ENCODE measurements at places on chromosomes 4 and X.

GRCh38 chr4:83022724-83023450 is 12.1 kb upstream of the COPS4 start:
- no peak for DNase-seq

DNA sequence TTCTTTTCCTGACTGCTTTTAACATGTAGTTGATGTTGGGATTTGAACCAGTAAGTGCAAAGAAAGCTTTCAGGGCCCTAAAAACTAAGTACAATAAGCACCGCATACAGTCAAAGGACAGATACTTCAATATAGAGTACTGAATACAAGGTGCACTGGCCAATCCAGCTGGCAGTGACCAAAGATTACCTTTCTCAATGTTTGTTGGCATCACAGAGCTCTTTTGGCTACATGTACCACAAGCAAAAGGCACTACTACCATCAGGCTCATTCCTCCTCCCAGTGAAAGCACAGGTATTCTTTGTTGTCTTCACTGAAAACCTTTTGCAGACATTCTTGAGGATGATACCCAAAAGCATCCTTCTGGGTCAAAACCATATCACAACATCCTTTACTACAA is 65.2 kb upstream of the ZCCHC13 start:
- no peak for DNase-seq

DNA sequence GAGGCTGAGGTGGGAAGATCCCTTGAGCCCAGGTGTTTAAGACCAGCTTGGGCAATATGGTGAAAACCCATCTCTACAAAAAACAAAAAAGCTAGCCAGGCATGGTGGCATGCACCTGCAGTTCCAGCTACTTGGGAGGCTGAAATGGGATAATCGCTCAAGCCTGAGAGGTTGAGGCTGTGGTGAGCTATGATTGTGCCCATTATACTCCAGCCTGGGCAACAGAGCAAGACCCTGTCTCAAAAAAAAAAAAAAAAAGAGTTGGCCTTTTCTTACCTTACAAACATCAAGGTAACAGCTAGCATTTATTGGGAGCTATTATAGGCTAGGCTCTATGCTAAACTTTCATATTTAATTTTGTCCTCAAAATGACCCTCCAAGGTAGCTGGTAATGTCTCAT is 43.4 kb downstream of the PTTG2 start:
- DNase-seq = no peak

DNA sequence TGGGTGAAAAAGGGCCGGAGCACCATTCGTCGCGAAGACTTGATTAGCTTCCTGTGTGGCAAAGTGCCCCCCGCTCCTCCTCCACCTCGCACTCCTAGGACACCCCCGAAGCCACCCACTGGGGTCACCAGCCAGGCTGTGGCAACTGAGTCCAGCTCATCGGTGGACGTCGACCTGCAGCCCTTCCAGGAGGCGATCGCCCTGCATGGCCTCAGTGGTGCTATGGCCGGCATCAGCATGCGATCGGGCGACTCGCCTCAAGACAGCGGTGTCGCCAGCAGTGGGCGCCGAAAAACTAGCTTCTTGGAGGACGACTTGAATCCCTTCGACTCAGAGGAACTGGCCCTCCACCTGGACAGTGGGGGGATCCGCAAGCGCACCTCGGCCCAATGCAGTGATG is 126.8 kb upstream of the CXorf66 start:
- DNase-seq = no peak

GRCh38 chrX:1582686-1583437 is 8.5 kb upstream of the AKAP17A start:
- peak; percentile 57 for DNase-seq

- DNase-seq = no peak
Measured at GRCh38 chr4:7838136-7838782, 101.4 kb downstream of the AFAP1 start.

DNA sequence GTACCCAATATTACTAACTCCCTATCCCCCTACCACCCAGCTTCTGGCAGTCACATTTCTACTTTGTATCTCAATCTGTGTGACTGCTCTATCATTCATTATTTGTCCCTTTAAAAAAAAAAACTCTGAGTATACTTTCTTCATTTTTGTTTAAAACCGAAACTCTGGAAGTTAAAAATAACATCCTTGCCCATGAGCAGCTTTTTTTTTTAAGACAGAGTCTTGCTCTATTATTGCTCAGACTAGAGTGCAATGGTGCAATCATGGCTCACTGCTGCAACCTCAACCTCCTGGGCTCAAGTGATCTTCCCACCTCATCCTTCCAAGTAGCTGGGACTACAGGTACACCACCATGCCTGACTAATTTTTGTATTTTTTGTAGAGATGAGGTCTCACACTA is 15.8 kb downstream of the UBE2K start:
- no peak for DNase-seq

DNA sequence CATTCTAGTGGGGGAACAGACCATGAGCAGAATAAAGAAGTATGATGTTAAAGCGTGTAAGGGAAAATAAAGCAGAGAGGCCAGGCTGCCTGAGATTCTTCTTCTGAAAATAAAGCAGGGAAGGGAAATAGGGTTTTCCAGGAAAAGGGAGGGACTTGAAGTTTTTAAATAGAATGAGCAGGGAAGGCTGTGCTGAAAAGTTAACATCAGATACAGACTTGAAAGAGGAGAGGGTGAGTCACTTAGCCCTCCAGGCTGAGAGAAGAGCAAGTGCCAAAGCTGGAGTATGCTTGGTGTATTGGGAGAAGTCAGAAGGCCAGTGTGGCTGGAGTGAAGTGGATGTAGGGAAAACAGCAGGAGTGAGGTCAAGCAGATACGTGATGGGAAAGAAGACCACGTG is 10.0 kb upstream of the PLK4 start:
- DNase-seq = no peak

DNA sequence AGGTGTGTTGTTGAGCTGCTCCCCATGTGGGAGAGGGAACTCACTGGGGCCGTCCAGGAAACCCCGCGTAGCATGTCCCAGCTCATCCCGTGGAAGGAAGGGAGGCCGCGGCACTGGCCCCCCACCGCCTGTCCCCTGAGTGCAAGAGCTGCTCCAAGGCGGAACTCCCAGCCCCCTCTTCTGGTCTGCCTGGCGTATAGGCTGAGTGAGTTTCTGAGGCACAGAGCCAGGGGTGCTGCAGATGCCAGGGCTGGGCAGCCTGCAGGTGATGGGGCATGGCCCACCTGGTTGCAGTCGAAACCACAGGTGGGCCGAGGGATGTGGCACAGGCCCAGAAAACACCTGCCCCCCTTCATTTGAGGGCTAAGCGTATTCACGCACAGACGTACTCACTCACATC is 49.6 kb downstream of the ABLIM2 start:
- DNase-seq = no peak

DNA sequence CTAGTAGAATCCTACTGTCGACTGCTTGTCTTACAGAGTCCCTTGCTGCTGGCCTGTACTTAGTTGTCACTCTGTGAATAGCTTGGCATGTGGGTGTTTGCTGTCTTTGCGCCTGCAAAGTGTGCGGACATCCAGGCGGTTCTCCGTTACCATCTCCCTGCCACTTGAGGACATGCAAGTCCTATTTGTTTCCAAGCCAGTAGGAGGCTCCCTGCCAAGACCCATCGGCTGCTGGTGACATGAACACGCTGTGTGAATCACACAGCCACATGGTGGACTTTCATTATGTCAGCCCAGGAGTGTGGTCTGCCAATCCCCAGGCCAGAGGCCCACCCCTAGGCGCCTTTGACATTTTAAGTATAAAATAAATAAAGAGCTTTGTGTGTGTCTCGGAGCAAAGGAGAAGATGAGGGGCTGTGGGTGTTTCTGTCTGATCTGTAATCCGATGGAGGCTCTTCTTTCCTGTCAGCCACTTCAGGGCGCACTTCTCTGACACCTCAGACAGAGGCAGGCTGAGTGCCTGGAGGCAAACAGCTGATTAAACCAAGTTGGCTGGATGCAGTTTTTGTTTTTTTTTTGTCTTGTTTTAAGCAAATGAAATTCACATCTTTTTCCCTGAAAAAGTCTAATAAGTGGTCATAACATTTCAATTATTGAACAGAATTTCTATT is 51.5 kb downstream of the ALPK1 start:
- DNase-seq = no peak

- DNase-seq = no peak
Measured at GRCh38 chr4:75087865-75088264, 154.9 kb downstream of the PARM1 start.

- no peak for DNase-seq
Measured at GRCh38 chrX:106588801-106589200, 23.0 kb upstream of the RADX start.

DNA sequence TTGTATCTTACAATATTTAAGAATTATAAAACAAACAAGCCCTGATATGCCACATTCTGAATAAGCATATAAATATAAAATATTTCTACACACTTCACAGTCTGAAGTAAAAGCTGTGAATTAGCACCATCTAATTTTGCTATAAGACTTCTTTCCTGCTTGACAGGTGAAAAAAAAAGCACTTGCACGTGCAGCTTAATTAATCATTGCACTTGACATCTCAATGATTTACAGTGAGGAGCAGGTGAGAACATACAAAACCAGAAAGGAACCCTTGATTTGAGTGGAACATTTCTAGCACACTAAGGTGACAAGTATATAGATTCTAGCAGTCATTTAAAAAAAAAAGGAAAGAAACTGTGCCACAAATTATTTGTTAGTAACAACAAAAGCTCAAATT is 47.9 kb downstream of the CHIC2 start:
- DNase-seq = no peak

- no peak for DNase-seq
Measured at GRCh38 chrX:29662759-29663503, 552.4 kb upstream of the MAGEB2 start.

DNA sequence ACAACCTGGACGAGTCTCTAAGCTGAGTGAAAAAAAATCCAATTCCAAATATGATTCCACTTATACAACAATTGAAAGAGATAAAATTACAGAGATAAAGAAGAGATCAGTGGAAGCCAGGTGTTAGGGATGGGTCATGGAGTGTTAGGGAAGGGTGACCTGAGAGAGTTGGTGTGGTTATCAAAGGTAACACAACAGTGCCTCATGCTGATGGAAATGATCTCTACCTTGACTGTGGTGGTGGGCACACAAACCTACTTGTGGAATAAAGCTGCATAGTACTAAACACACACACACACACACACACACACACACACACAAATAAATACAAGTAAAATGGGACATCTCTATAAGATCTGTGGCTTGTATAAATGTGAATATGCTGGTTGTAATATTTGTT is 26.0 kb downstream of the BEND2 start:
- DNase-seq = no peak

- DNase-seq = no peak
Measured at GRCh38 chr4:188012426-188012945, 16.9 kb downstream of the ZFP42 start.

GRCh38 chr4:175947117-175947722 is 118.4 kb upstream of the WDR17 start:
- DNase-seq = peak; percentile 22

GRCh38 chr4:89939994-89940393 is 45.3 kb downstream of the MMRN1 start:
- no peak for DNase-seq

DNA sequence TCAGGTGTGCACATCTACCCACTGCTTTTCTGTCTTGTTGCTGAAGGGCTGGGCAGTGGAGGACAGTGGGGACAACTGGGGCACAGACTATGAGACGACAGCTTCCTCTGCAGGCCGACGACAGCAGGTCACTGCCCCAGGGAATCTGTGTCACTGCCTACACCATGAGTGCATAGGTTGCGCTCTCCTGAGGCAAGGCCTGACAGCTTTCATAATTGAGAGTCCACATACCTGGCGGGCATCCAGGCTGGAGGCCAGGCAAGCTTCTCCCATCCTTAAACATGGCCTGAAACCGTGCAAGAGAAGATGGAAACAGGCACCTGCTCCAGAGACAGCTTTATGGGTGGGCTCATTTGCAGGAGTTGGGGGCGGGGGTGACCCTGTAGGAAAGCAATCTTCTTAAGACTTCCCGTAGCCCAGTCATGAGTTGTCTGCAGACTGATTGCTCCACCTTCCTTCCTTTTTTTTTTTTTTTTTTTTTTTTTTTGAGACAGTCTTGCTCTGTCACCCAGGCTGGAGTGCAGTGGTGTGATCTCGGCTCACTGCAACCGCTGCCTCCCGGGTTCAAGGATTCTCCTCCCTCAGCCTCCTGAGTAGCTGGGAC is 2.9 kb downstream of the ANOS1 start:
- no peak for DNase-seq

DNA sequence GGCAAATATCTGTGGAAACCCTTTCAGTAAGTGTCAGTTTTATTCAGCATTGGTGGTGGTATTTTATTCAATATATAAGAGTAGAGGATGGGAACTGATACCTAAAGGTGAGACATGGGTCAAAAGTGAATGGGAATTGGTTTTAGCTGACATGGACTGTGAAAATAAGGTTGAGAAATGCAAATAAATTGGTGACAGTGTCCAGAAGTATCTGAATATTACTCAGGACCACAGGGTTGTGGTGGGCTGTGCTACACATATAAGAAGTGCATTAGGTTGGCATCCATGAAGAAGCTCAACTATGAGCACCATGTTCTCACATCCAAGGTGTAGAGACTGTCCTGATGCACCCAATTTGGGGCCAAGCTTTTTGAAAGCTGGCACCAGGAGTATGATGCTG is 45.0 kb downstream of the ETDC start:
- no peak for DNase-seq

GRCh38 chr4:19969492-19969891 is 282.2 kb upstream of the SLIT2 start:
- no peak for DNase-seq

DNA sequence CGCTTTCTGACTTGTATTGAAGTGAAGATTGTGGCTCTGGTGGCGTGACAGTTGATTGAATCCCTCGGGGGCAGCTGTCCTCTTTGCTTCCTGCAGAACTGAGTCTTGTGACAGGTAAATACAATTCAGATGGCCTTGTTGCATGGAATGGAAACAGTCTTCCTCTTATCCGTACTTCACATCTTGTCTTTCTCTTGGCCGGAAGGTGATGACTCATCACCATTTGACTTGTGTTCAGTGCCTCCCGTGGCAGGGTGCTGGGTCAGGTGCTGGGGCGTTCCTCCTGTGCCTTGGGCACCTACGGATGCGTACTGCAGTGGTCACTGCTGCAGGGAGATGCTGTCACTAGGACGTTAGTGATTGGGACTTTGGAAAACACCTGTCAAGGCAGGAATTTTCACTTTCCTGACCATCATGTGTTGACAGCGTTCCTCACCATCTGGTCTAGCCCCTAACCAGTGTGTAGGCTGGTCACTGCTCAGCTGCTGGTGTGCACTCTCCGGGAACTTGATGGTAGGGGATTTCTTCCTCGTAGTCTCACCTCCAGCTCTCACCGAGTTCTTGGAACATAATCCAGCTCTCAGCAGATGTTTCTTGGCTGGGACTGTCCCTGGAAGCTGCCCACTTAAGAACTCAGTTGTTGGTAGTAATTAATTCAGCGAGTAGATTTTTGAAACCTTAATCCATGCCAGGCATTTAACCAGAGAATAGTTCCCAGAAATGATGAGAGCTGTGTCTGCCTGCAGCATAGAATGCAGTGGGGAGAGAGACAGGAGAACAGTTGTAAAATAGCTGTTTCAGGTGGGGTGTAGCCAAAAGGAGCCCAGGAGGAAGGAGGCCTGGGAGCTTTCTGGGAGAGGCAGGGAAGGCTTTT is 7.2 kb downstream of the TBC1D14 start:
- peak; percentile 57 for DNase-seq

GRCh38 chr4:183988874-183989273 is 83.8 kb downstream of the STOX2 start:
- no peak for DNase-seq

- DNase-seq = no peak
Measured at GRCh38 chr4:53477038-53477565, 99.7 kb downstream of the FIP1L1 start.

Measured in CD4-positive, alpha-beta T cell (primary cell).